Activated CD4-positive, CD25-positive, alpha-beta regulatory T cell (primary cell): ENCODE measurements at places on chromosomes 12 and 14.

DNA sequence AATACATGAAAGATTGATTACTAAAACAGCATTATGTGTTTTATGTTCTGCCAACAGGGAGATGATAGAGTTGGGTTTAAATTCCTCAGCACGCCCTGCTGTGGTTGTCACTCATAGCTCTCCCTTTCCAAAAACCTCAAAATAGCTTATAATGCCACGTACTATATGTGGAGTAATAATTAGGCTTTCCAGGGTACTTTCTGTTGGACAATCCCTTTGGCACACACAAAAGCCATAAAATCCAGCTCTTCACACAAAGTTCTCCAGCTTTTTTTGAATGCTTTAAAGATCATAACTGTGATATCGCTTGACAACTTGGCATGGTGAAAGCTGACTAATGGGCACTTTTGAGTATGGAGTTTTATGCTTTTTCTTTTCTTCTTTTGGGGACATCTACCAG is 145.3 kb upstream of the DCN start:
- no peak for DNase-seq

GRCh38 chr12:65100140-65100539 is 21.0 kb downstream of the WIF1 start:
- DNase-seq = no peak

DNA sequence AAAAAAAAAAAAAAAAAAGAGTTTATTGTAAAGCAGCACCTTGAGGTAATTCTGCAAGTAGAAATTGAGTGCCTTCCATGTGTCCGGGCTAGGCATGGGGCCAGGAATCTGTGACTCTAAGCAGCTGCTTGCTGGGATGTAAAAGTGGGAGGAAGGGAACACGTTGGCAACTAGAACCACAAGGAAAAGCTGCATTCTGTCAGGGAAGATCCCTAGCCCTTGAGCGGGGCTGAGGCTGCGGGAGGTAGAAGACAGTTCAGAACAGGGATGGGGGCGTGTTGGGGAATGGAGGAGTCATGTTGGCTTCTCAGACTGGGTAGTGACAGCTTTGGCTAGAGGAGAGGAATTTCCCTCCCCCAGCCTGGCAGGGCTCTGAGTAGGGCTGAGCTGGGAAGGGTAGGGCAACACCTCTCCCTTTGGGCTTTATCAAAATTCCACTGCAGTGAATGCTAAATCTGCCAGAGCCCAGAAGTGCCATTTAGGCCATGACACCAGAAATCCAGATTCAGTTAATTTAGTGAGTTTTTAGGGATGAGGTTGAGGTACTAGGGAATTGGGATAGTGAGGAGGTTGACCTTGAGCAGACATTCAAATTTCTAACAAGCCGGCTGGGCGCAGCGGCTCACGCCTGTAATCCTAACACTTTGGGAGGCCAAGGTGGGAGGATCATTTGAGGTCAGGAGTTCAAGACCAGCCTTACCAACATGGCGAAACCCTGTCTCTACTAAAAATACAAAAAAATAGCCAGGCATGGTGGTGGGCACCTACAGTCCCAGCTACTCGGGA is 3.4 kb upstream of the TRAFD1 start:
- no peak for DNase-seq

- no peak for DNase-seq
These were observed 17.0 kb downstream of the NPC2 start for GRCh38 chr14:74476107-74476506.

GRCh38 chr12:42167711-42168110 is 23.0 kb upstream of the GXYLT1 start:
- no peak for DNase-seq

GRCh38 chr12:14578646-14579045 is 11.0 kb upstream of the PLBD1 start:
- no peak for DNase-seq

- DNase-seq = peak; percentile 54
These were observed 36.1 kb upstream of the OR5AU1 start for GRCh38 chr14:21191809-21192446.

DNA sequence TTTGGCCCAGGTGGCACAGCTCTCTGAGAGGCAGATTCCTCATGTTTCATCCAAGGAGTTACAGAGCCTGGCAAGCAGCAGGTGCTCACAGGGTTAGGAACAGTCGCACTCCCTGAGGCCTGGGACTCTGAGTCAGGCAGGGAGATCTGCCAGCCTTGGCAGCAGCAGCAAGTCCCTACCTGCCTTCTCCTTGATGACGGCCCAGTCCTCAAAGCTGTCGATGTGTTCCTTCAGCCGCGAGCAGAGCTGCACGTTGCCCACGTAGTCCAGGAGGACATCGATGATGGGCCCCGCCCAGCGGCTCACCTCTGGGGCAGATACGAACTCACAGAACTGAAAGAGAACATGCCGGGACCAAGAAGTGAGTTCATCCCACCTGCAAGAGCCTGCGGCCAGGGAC is 10.4 kb downstream of the FAM181A start:
- no peak for DNase-seq

DNA sequence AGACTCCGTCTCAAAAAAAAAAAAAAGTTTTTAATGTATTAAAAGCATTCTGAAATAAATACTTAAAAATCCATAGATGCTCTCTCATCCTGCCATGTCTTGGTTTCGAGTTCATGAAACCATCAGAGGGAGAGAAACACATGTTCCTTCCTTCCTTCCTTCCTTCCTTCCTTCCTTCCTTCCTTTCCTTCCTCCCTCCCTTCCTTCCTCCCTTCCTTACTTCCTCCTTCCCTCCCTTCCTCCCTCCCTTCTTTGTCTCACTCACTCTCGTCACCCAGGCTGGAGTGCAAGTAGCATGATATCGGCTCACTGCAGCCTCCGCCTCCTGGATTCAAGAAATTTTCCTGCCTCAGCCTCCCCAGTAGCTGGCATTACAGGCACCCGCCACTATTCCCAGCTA is 60.4 kb upstream of the DUSP6 start:
- no peak for DNase-seq

GRCh38 chr14:58972233-58973017 is 216.0 kb upstream of the DAAM1 start:
- DNase-seq = no peak

DNA sequence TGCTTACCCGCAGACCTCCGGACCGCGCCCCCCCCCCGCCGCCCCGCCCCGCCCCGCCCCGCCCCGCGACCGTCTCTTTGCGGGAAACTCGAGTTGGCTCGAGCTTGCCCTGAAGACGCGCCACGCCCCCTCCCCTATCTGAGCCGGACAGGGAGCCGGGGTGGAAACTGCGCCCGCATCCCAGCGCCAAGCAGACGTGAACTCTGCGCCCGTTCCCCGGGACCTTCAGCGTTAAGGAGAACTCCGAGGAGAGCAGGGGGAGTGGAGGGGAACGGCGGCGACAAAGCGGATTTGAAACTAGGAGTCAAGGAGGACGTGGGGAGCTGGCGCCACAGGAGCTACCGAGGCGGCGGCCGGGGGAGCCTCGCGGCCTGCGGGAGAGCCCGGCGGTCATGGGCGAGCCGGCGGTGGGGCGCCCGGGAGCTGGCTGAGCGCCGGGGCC is at the start of gene KCNK13:
Gene KCNK13, plus strand, starts transcription at position 310 of the 442 bp plus-strand sequence. CDS start 212 bp downstream, outside the sequence.
- DNase-seq = no peak

GRCh38 chr12:118271770-118272417 is 100.8 kb downstream of the TAOK3 start:
- no peak for DNase-seq

GRCh38 chr12:124939421-124940142 is 25.1 kb upstream of the UBC start:
- no peak for DNase-seq

DNA sequence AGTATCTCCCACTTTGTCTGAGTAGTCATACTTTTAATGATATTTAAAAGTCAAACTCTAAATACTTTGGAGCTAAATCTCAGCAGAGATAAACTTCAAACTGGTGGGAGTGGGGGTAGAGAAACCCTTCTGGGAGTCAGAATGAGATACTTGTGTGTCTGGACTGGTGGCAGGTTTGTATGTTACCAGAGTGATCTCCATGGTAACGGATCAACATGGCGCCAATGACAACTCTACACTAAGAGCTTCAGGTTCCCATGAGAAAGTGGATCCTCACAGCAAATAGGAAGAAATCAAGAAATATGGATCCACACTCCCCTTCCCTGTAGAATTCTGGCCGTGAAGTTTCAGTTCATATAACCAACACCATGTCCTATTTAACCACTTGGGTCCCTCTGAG is 121.9 kb downstream of the ETV6 start:
- no peak for DNase-seq

- DNase-seq = no peak
These were observed 1.8 kb downstream of the C1R start for GRCh38 chr12:7090222-7090998.

DNA sequence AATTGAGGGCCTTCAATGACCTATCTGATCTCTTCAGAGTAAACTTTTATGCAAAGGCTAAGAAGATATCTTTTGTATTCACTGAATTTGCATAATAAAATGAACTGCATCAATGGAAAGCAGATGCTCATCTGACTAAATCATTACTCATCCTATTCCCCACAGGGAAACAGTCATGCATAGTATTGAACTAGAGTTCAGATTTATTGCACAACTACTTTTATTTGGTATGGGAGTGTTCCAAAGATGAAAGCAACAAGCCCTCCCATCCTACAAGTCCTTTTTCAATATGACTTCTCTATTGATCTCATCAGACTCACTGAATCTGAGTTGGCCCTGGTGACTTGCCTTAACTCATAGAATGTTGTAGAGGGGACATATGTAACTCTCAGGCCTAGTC is 159.8 kb downstream of the KITLG start:
- no peak for DNase-seq

GRCh38 chr14:89615421-89615820 is 198.4 kb upstream of the FOXN3 start:
- DNase-seq = no peak

- no peak for DNase-seq
These were observed 446.7 kb upstream of the CCDC196 start for GRCh38 chr14:66039495-66039894.

DNA sequence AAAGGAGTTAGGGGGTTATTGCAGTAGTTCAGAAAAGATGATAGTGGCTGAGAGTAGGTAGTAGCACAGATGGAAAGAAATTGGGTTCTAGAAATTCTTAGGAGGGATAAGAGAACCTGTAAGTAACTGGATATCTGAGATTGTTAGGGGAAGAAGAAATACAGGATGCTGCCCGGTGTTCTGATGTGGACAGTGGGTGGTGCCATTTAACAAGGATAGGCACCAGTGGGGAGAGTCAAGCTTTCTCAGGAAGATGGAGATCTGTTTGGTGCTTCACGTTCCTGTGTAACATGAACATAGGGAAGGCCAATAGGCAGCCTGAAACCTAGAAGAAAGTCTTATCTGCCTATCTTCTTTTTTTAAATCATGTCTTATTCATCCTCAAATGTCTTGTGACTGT is 245.9 kb downstream of the NPAS3 start:
- DNase-seq = no peak

- DNase-seq = no peak
These were observed 23.9 kb downstream of the CLSTN3 start for GRCh38 chr12:7154042-7154441.

DNA sequence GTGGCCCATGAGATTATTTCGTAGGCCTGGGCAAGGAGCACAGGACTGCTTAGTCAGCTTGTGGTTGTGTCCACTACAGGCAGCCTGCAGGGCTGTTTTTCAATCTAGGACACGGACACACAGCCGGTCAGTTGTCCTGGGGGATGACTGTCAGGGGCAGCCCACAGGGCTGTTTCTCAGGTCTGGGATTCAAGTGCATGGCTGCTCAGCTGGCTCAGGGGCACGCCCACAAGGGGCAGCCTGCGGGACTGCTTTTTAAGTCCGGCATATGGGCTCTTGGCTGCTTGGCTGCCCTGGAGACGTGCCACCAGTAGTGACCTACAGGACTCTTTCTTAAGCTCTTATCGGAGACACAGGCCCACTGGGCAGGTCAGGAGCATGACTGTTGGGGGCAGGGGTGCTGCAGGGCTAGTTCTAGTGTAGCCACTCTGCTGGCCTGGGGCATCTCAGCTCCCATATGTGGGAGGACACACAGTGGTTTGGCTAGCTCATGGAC is 26.6 kb upstream of the GTF2A1 start:
- no peak for DNase-seq

GRCh38 chr12:54031480-54031879 is 1.4 kb upstream of the HOXC5 start:
- DNase-seq = no peak

GRCh38 chr14:104392001-104392395 is 187.6 kb upstream of the C14orf180 start:
- no peak for DNase-seq

- DNase-seq = no peak
These were observed 82.3 kb downstream of the RGS6 start for GRCh38 chr14:72014486-72014885.

DNA sequence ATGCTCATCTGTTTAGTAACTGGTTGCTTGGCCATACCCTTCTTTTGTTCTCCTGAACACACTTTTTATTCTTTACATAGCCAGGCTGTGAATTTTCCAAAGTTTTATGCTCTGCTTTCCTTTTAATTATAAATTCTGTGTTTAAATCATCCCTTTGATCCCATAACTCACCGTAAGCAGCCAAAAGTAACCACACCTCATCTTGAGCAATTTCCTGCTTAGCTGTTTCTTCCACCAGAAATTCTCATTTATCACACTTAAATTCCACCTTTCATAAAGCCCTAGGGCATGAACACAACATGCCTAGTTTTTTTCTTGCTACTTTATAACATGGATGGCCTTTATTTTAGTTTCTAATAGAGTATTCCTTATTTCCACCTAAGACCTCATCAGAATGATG is 510.7 kb downstream of the C12orf50 start:
- no peak for DNase-seq

DNA sequence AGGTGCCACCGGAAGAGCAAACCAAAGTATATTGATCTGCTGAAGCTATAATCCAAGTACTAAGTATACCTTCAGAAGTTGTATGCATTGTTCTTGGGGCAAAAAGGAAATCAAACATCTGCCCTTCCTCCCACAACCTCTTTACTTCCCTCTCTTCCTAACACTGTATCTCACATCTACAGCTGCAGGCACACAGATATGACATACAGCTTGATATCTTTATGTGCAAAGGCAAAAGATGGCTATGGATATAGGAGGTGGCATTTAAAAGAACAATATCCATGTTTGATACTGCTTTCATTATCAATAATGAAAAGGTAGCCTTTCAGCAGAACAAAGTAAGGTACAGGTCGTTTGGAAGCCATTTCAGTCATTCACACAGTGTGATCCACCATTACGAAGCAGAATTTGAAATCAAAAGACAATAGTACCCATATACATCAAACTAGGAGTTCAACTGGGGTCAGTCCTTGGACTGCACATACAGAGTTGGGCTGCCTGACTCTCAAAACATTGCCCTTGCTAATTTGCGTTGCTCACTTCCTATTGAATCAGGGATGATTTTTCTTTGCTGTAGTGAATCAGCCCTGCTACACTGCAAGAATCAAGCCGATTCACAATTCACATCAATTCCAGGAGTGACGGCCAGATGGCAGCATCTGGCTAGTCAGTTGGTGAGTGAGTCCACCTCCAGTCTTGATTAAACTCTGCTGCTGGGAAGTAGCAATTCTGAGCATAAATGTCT is 8.9 kb downstream of the ANG start:
- peak; percentile 6 for DNase-seq

DNA sequence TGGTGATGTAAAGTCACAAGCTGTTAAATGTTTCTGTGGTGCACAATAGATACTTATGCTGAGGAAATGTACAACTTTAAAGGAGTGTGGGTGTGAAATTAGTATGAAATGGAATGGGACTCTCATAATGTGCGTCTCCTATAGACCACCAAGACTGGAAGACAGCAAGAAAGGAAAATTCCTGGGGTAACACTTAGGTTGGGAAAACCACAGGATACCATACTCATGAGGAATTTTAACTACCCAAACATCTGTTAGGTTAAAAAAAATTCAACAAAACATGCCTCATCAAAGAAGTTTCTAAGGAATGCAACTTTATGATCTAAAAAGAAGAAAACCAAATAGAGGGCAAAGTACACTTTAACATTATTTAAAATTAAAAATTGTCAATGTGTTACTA is 113.7 kb upstream of the MYF6 start:
- DNase-seq = no peak

- DNase-seq = no peak
These were observed 41.6 kb downstream of the GNPTAB start for GRCh38 chr12:101789171-101789570.
